ENCODE measurements at places on chromosomes 5 and 9.

DNA sequence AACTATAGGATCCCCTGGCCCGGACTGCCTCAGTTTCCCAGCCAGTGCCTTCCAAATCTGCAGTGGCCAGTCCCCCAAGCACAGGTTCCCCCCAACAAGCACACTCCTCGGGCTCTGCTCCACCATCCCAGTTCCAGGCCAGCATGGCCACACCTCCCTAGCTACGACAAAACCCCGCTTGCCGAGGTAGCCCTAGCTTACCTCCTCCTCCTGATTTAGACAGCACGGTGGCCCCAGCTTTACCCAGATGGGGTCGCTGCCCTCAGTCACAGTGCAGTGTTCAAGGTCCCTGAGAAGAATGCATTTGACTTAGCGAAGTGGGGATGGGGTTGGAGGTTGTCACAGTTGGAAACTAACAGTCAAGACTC is 40.8 kb upstream of the GARNL3 start:
- no peak for DNase-seq

DNA sequence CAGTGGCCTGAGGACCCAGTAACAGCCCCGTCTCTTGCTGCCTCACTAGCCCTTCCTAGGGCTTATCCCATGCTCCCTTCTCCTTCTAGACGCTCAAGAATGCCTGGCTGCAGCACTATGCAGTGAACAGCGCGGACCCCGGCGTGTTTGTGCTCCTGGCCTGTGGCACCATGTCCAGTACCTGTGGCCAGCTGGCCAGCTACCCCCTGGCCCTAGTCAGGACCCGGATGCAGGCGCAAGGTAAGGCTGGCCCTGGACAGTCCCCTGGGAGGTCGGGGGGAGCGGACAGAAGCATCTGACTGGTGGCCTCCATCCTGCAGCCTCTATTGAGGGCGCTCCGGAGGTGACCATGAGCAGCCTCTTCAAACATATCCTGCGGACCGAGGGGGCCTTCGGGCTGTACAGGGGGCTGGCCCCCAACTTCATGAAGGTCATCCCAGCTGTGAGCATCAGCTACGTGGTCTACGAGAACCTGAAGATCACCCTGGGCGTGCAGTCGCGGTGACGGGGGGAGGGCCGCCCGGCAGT is 20.5 kb downstream of the PTGES2 start:
- DNase-seq = no peak

DNA sequence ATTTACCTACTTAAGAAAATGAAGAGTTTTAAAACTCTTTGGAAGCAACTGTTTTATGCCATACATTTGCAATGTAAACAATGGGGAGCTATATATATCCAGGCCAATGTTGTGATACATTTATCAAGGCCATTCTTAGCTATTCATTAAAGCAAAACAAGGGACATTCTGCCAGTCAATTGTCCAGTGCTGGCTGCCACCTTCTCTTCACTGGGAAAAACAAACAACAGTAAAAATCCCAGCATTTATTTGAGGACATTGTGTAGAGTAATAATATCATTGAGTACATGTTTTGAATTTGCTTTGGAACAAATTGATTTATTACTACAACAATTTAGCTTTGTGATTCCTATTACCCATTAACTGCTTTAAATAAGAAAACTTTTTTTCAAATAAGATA is 1107.4 kb downstream of the DTWD2 start:
- no peak for DNase-seq

DNA sequence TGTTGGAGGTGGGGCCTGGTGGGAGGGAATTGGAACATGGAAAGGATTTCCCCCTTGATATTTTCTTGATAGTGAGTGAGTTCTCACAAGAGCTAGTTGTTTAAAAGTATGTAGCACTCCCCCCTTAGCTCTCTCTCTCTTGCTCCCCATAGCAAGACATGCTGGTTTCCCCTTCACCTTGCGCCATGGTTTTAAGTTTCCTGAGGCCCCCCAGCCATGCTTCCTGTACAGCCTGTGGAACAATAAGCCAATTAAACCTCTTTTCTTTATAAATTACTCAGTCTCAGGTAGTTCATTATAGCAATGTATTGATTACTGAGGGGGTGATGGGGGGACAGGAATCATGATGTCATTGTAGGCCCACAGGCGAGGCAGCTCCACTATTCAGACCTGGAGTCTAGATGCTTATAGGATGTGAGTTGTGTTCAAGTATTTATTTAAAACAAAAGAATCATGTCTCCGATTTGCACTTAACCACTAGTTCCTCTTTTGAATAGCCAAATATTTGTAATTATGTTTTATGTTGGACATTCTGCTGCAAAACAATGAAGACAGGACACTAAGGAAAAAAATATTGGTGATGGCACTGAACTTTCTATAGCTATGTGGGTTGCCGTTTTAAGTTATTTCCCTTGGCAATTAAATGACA is 156.6 kb downstream of the TMEM38B start:
- no peak for DNase-seq

DNA sequence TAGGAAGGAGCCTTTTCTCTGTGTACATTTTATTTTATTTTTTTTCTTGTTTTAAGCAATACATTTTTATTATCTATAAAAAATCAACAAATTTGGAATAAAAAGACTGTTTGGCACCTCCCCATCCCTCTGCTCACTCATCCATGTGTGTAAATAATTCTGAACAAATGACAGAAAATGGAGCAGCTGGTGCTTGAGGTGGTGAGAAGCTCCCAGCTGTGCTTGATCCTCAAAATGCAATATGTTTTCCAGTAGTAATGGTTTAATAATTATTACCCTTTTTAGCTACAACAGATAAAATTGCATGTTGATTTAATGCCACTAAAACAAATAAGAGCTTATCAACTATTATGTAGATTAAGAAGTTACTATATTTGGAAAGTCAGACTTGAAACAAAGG is 132.5 kb downstream of the CDH18 start:
- no peak for DNase-seq

DNA sequence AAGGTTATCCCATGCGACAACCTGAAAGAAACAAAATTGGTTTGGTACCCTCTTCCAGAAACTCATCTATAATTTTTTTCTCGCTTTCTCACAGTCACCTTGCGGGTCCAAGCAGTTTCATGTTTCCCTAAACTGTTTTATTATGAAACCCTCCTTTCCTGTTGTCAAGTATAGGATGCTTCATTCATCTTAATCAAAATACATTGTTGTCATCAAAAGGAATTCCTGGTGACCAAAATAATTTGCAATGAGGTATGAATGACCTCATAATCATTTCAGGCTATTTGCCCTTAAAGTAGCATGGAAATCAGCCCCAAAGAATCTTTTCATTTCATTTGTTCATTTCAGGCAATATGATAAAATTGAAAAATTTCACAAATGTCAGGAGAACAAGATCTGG is 503.0 kb downstream of the SPATA31D1 start:
- no peak for DNase-seq

GRCh38 chr9:68925175-68925574 is 88.7 kb downstream of the PRKACG start:
- no peak for DNase-seq

GRCh38 chr5:40681363-40682153 is 1.8 kb downstream of the PTGER4 start:
- DNase-seq = no peak

DNA sequence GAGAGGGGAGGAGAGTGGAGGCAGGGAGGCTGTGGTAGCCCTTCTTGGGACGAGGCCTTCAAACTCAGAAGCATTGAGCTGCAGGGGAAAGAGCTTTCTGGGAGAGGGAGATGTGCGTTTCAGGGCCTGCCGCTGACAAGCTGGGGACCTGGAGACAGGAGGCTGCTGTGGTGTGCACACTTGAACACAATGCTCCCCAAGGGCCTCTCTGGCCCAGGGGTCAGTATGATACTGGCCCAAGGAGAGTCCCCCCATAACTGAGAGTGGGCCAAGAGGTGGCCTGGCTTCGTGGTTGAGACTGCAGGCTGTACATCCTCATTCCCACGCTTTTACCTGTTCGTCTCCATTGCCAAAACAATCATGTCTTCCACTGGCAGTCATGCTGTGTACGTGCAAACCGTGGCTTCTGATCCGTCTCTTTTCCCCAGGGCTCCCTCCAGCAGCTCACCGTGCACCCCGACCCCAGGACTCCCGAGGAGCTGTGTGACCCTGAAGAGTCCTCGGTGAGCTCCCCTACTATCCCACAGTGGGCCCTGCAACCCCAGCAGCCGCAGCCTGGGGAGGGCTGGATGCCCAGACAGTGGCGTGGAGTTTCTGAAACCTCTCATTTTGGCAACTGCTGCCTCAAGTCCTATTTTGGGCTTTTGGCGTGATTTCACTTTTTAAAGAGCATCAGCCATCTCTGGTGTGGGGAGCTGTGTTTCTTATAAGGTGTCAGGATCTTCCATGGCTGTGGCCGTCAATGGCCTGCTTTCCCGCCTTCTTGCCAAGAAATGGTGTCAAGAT is 43.4 kb downstream of the COL15A1 start:
- DNase-seq = no peak

GRCh38 chr9:14693251-14693861 is at the start of gene ZDHHC21:
Gene ZDHHC21 (minus strand): TSS chr9:14693432. CDS start chr9:14674340, 19,092 bp downstream.
- DNase-seq = peak; percentile 27

GRCh38 chr9:109278848-109279247 is 42.0 kb downstream of the EPB41L4B start:
- DNase-seq = no peak

DNA sequence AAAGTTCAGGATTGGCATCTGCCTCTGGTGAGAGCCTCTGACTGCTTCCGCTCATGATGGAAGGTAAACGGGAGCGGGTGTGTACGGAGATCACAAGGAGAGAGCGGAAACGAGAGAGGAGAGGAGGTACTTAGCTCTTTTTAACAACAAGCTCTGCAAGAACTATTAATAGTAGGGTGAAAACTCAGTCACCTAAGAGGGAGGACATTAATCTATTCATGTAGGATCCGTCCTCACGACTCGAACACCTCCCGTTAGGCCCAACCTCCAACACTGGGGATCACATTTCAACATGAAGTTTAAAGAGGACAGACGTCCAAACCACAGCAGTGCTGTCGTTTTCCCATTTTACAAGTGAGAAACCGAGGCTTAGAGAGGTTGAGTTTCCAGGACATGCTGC is 173.7 kb downstream of the SLC28A3 start:
- no peak for DNase-seq

DNA sequence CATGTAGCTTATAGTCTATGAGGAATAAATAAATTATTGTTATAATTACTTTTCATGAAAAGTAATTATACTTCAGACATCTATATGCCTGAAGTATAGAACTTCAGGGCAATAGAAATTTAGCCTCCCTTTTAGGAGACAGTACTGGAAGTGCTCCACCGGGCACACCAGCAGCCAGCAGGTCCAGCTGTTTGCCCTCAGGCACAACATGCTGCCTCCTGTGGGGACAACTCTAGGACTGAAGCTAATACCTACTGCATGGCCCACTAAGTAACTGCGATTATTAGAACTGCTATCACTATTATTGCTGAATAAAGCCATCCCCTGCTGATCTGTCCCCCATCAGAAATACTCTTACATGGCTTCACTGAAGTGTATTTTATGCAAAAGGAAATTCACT is 329.6 kb downstream of the MED10 start:
- no peak for DNase-seq

- no peak for DNase-seq
These were observed 1431.0 kb upstream of the WWC1 start for GRCh38 chr5:166860426-166860825.

GRCh38 chr9:107700847-107701246 is 211.3 kb upstream of the KLF4 start:
- DNase-seq = no peak

DNA sequence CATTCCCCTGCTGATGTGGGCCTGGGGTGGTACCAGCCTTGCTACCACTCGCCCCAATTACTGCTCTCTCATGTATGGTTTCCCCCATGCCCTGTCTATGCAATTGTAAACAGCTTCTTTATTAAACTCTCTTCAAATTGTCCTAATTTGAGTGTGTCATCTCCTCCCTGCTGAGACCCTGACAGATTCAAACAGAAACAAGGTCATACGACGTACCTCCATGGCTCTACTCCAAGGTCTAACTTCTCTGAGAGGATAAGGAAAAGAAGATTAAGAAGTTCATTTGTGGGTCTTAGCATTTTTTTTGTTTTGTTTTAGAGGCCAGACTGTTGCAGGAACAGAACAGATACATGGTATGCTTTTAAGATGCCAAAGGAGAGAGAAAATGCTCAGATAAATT is 38.0 kb downstream of the ABITRAM start:
- DNase-seq = no peak

GRCh38 chr9:129776938-129777768 is 24.3 kb upstream of the PTGES start:
- no peak for DNase-seq

- DNase-seq = no peak
These were observed 15.1 kb downstream of the RPS14 start for GRCh38 chr5:150434464-150434863.

- DNase-seq = no peak
These were observed 95.8 kb upstream of the KLF9 start for GRCh38 chr9:70510157-70510770.

DNA sequence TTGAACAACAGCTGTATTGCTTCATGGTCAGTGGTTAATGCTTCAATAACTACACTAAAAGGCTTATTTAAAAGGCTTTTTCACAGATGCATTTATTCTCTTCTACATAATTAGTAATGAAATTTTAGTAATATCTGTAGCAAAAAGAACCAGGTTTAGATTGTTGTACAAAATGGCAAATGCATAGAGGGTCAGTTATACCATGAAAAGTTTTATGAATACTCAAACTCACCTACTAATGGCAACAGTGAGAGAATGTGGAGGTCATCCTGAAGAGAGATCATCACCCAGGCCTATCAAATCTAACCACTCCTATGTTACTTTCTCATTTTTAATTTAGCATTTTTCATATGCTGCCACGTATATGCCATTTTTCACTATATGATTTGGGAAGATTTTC is 444.3 kb upstream of the CDH9 start:
- DNase-seq = no peak

GRCh38 chr5:158317507-158317906 is 458.6 kb upstream of the CLINT1 start:
- DNase-seq = no peak

DNA sequence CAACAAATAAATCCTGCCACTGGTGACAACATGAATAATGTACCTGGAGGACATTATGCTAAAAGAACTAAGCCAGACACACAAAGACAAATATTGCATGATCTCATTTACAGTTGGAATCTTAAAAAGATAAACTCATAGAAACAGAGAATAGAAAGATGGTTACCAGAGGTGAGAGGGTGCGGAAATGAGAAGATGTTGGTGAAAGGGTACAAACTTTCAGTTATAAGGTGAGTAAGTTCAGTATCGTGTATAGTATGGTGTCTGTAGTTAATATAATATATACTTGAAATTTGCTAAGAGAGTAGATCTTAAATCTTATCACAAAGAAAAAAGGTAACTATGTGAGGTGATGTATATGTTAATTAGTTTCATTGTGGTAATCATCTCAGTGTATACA is 63.3 kb downstream of the PRRC1 start:
- DNase-seq = no peak

DNA sequence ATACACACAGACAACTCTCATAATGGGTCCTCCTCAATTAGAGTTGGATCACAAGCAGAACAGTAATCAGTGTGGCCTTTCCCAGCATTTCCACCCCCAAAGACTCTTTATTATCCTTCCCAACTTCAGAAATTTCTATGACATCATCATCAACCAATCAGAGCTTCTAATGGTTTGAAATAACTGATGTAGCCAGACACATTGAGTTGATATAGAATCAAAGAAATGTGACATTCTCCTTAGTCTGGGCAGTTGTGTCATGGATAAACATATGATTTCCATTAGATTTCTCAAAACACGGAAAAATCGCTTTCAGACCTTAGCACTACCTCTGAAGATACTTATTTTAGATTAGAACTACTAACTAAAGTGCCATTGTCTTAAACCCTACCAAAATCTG is 75.7 kb upstream of the NFIB start:
- DNase-seq = no peak

Data from activated CD4-positive, CD25-positive, alpha-beta regulatory T cell (primary cell).